ENCODE measurements at places on chromosomes 6 and 20.

DNA sequence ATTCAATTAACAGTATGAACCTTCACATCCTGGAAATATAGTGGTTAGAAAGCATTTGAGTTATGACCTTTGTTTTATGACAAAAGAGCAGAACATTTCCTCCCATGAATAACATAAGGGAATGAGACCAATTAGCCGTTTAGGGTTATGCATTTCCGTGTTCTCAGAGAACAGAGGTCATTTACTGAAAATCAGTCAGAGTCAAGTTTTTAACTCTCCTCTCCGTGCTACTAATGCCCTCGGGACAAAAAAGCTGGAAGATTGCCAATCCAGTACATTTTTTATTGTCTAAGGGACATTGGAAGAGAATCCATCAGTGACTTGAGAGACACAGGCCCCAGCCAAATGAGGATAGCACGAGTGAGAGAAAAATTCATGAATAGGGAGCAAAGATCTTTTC lies 632.7 kb downstream of the RFPL4B start:
- no peak for DNase-seq

DNA sequence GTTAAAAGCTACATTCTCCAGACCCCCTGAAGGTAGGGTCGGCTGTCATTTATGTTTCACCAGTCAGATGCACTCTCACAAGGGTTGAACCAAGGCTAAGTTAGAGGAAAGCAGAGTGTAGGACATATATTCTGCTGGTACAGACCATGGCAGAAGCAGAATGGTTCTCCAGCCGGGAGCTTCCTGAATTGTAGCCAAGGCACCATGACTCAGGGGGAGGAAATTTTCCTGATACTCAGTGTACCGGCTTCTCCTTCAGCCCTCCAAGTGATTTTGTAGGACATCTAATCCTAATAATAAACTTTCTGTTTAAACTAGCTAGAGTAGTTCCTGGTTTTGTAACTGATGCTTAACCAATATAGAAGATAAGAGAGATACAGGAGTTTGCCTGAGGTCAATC lies 14.2 kb upstream of the SLPI start:
- peak; percentile 48 for DNase-seq

DNA sequence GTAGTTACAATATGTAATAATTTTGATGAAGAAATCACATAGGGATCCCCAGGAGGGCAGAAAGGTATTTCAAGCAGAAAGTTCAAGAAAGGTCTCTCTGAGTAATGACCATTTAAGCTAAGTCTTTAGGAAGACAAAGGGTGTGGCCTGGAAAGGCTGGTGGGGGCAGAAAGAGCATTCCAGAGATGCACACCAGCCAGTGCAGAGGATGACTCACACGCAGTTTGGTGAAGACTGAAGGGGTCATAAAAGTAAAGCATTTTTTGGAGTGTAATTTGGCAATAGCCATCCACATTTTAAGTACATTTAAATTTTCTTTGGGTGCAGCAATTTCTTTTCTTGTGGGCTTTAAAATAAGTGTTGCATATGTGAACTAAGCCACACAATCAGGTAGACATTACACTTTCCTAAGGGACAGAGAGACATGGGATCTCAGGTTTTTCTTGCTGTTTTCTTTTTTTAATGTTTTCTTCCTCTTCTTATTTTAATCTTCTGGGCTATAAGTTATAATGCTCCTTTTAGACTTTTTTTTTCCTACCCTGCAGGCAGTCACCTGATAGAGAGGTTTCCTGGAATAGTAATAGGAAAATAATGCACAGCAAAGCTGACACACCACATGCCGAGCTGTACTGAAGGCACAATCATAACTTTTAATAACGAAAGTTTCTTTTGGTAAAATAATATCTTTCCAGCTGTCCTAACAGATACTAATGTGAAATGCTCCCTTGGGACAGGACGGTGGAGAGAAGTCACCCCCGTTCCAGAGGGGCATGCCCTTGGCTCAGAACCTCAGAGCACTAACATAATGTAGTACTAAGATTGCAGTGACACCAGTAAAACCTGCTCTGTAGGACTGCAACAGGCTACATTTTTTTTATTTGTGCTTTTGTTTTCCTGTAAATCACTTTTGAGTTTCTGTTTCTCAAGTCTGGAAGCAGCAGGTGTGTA lies 49.6 kb upstream of the PTPRK start:
- DNase-seq: peak; percentile 84

DNA sequence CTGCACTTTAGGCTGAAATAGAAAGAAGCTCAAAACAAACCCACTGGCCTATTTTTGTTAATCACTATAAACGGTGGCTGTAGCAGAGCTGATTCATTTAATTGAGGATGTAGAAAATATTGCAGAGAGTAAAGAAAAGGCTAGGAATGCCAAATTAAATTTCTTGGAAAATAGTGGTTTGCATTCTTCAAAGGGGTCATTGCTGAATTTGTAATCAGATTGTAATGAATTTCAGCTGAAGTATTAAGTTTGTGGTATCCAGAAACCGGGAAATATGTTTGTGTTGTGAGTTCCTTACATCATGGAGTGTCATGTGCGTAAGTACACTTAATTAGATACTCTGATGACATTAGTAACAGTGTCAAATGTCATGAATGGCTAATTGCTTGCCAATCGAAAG lies 203.0 kb downstream of the SAMD5 start:
- no peak for DNase-seq

DNA sequence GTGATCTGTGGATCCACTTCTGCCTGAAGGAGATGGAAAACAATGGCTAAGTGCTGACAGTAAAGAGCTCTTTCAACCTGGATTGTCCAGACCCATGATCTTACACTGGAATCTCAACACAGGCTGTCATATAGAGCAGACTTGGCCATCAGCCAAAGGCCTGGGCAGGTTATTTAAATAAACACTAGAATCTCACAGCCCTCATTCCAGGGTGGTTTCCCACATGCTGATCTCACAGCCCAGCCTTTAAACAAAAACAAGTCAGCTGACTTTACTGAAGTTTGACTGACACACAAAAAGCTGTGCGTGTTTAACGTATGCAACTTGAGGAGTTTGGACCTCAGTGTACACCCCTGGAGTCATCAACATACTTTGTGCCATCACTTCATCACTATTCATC lies 28.4 kb downstream of the SYNDIG1 start:
- DNase-seq: peak; percentile 64

DNA sequence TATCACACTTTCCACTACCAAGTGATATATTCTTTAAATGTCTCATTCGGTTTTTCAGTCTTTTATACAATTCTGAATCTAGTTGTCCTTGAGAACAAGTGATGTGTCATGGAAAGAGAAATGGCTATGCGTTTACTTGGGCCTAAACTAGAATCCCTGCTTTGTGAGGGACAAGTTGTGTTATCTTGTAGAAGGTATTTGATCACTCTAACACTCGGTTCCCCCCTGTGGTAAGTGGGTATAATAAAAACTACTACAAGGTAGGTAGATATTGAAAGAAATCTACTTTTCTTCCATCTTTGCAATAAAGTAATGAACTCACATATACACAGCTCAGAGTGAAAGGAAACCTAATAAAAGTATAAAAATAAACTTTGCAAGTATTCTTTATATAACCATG lies 108.9 kb downstream of the MANEA start:
- DNase-seq: no peak

- no peak for DNase-seq
Observed at GRCh38 chr20:38278131-38278530, 17.6 kb upstream of the KIAA1755 start.

DNA sequence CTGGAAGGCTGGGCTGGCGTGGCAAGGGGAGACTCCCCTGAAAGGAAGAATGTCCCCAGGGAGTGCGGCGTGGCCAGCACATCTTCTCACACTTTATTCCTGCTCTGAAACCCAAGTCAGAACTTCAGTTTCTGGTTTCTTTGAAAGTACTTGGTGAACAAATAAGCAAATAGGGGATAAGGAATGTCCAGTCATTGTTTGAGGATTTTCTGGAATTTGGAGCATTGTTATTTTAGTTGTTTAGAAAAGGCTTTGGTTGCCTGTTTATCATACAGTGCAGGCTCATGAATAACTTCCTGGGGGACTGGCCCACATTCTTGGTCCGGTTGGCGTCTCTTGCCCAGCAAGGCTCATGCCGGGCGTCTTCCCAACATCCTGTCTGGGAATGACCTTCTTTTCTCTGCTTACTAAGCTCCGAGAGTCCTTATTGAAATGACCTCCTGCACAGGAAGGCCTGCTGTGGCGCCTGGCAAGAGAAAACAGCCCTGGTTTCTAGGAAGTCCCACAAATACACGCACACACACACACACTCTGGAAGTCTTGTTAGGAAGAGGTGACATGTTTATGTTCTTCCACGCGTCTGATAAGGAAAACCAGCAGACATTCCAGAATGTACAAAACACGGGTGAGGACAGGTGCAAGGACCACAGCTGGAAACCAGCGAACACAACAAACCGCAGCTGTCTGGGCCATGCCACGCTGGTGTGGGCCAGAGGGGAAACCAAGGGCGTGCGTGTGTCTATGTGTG lies 71.9 kb downstream of the TMEM170B start:
- DNase-seq: peak; percentile 41

GRCh38 chr6:31614684-31615578 lies at the start of gene AIF1:
Gene AIF1 (plus strand): TSS chr6:31615234. CDS start chr6:31615330, 96 bp downstream.
- no peak for DNase-seq

DNA sequence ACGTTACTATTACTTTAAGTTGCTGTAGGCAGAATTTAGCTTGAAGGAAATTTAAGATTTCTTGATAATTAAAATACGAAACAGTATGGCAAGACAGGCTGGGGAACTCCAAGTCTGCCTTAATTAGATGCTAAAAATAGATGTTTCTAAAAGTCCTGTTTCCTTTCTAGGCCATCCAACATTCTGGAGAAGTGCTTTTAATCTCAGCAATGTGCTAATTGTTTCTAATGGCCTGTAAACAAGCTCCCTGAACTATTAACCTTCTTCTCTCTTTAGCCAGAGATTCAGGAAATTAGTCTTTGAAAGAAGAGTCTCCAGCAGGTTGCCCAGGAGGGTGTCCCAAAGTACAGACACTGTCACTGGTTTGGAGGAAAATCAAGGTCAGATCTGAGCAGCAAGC lies 677.3 kb upstream of the AGPAT4 start:
- no peak for DNase-seq

DNA sequence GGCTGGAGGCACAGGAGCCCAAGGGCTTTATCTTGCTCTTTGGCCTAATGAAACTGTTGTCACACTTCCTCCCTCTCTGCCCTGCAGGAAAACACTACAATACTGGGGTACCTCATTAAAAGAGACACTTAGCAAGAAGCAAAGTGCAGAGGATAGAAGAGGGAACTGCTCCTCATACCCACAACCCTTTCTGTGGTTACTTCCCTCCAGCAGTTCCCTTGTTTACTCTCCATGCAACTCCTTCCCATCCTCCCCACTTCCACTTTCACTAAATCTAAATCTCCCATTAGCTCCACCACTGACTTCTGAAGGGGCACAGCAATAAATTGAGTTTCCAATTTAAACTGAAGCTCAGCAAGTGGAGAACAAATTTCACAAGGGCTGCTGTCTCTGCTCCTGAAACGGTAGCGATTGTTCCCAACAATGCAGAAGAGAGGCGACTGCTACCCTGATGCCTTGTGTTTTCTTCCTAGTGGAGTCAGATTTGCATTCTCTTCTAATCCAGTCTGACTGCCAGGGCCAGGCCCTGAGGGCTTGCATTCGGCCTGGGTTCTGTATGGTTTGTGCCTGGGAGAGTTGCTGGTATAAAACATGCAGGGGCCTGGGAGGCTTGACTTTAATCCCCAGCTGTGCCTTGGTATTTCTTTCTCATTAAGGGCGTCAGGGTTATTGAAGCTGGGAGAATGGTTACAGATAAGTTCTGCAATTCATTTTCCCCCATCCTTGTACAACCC lies 454.7 kb downstream of the TFAP2B start:
- no peak for DNase-seq

DNA sequence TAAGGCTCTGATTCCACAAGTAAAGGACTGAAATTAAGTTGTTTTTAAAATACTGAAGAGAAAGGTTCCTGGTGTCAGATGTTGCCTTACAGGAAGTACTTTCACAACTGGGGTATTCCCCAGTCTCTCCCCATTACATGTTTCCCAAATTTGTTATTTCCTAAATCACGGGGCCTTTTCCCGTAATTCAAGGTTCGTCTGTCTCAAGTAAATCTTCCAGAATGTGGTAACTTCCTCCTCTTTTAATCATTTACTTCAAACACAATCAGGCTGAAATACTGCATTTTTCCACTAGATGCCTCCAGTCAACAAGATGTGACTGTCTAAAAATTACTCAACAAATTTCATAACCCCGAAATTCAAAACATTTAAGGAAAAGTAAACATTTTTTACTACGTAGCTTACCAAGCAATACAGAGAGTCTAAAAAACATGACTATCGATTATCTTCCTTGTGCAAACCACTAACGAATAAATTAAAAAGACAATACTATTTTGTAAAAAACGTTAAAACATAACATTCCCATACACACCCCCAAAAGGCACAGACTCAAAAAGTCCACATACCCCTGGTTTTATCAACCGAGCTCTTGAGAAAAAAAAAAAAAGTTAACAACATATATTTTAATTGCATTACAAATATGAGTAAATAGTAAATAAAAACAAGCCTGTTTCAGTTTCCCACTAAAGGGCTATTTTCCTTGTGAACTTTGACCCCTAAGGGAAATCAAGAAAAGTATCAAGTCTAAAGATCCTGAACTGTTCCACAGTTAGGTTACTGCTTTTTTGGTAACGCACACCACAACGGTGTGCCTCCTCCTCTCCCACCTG lies 1.7 kb downstream of the SOD2 start:
- peak; percentile 86 for DNase-seq

DNA sequence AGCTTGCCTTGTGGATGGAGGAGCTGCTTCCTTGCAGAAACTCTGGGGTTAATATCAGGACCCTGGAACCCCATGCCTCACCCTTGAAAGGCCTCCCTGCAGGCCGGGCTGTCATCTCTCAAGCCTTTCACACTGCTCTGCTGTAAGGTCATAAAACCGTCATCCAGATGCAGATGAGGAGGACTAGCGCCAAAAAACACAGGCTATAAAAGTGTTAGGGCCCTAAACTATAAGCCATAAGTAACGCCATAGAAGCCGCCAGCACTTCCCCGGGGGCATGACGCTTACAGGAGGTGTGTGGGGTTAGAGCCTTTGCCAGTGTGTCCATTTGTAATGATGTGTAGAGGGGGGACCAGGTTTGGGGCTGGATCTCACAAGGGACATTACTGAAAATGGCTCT lies 47.6 kb downstream of the CDH4 start:
- no peak for DNase-seq

DNA sequence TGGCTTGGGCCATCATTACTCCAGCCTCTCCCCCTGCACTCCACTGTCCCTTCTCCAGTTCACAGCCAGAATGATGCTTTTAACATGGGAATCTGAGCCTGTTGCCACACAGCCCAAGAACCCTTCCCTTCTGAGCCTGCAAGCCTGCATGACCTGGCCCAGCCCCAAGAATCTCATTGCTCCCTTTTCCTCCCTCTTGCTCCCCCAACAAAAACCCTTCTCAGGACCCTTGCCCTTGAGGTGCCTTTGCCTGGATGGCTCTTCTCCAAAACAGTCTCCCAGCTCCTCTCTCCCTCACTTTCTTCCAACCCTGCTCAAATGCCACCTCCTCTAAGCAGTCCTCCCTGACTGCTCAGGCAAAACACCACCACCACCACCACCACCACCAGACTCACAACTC lies 157.2 kb downstream of the ANKRD60 start:
- no peak for DNase-seq

- DNase-seq: no peak
Observed at GRCh38 chr6:165092881-165093595, 216.4 kb downstream of the C6orf118 start.
